Peyer's patch (tissue), 4 donors: ENCODE measurements at places on chromosomes 11 and 22. TPM values are rescaled to one million over a fixed set of nuclear protein-coding genes. Genes with fewer than 3 reads are reported as not detected.
A peak's percentile ranks its signal among the peaks of the same experiment; 100 is the strongest.

LRRC75B gene
- total RNA-seq = 53.9 TPM

POU2F3 gene
- not detected for total RNA-seq

SLC6A5 gene
- not detected for total RNA-seq

BTG4 gene
- not detected for total RNA-seq

OR5P2 gene
- total RNA-seq = not detected

IFITM10 gene
- 0.88 TPM for total RNA-seq

GLYAT gene
- not detected for total RNA-seq

TOMM22 gene
- 26.0 TPM for total RNA-seq

DNA sequence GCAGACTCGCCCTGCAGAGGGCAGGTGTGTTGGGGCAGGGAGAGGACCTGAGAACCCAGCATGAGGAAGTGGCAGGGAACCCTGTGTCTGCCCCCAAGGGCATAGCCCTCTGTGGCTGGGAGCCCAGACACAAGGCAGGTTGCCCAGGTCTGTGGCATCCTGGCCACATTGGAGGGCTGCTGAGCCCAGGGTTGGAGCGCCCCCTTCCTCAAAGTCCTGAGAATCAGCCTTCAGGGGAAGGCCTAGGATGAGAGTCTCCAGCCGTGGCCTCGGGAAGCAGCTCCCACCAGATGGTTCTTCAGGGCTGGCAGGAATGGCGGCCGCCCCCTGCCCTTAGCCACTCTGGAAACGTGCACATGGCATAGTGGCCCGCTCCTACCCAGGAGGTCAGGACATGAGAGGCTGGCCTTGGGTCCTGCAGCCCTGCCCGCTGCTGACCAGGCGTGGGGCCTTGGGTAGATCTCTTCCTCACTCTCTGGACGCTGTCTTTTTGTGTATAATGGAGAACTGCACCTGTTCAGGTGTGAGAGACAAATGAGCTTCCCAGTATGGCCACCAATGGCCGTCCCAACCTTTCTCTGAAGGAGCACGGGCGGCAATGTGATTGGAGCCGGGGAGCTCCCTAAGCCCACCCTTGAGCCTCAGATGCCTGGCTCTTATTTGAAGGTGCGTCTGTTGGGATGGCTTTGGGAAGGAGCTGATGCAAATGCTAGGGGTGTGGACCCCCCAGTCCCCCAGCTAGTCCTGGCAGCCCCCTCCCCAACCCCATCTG lies 4.6 kb upstream of the CDC42BPG start:
- DNase-seq = peak; percentile 95

DNA sequence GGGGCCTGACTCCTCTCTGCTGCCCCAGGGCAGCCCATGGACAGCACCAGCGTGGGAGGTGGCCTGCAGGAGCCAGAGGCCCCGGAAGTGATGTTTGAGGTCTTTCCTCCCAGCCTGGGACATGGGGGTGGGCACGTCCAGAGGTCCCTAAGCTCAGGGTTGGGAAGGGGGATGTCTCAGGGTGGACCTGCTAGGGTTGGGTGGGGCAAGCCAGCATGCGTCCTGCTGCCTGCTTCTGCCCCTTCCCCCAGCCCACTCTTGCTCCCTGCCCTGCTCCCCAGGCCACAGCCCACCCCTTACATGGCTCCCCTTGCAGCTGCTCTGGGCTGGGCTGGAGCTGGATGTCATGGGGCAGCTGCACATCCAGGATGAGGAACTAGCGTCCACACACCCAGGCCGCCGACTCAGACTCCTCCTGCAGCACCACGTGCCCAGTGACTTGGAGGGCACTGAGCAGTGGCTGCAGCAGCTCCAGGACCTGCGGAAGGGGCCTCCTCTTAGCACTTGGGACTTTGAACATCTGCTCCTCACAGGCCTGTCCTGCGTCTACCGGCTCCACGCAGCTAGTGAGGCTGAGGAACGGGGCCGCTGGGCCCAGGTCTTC lies 1.3 kb downstream of the FAM180B start:
- no peak for DNase-seq

- no peak for DNase-seq
Measured at GRCh38 chr11:66970807-66971442, 4.2 kb upstream of the C11orf86 start.

GRCh38 chr22:26606611-26607010 lies 11.2 kb downstream of the CRYBB1 start:
- DNase-seq = no peak

DNA sequence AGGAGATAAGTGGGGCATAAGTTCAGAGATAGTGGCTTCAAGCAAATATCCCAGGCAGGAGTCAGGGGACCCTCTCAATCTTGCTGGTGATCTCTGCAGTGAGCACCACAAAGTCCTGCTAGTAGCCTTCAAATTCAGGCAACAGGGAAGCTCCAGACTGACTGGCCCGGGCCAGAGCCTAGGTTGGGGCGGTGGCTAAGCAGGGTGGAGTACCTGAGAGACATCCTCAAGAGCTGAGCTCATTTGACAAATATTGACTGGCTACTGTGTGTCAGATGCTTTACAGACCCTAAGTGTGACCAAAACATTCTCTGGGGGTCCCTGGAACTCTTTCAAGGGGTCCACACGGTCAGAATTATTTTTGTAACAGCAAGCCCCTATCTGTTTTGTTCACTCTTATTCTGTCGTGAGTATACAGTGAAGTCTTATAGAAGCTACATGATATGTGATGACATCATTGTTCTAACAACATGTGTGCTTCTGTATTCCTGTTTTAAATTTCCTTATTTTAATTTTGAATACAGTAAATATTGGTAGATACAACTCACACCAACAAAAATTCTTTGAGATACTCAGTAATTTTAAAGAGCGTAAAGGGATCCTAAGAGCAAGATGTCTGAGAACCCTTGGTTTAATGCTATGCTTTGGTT lies 71.6 kb downstream of the APIP start:
- DNase-seq = no peak

DNA sequence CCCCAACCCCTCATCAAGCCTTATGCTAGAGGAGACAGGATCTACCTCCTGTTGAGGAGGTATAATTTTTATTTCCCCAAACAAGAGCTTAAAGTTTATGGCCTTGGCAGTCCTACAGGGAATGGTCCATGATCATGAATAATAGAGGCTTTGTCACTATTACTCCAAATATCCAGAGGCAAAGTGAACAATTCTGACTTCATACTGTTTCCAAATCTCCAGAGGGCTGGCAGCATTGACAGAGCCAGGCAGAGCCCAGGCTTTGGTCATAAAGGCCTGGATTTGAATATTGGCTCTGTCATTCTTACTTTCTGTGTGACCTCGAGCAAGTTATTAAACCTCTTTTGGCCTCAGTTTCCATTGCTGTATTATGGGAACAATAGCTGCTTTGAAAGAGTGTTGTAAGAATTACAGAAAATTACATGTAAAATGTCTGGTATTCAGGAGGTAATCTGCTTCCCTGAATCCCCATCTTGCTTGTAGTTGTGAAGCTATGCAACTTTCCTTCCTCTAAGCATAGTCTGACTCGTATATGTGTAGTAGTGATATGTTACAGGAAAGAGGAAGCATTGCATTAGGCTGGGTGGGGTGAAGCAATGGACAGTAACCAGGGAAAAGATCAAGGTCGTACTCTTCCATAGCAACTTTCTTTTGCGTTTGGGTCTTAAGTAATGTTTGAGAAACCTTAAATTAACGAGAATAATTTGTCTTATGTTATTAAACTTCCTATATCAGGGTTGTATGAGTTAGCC lies 88.8 kb downstream of the CD44 start:
- DNase-seq = no peak

GRCh38 chr22:21947040-21948014 lies 5.3 kb downstream of the PPM1F start:
- no peak for DNase-seq

DNA sequence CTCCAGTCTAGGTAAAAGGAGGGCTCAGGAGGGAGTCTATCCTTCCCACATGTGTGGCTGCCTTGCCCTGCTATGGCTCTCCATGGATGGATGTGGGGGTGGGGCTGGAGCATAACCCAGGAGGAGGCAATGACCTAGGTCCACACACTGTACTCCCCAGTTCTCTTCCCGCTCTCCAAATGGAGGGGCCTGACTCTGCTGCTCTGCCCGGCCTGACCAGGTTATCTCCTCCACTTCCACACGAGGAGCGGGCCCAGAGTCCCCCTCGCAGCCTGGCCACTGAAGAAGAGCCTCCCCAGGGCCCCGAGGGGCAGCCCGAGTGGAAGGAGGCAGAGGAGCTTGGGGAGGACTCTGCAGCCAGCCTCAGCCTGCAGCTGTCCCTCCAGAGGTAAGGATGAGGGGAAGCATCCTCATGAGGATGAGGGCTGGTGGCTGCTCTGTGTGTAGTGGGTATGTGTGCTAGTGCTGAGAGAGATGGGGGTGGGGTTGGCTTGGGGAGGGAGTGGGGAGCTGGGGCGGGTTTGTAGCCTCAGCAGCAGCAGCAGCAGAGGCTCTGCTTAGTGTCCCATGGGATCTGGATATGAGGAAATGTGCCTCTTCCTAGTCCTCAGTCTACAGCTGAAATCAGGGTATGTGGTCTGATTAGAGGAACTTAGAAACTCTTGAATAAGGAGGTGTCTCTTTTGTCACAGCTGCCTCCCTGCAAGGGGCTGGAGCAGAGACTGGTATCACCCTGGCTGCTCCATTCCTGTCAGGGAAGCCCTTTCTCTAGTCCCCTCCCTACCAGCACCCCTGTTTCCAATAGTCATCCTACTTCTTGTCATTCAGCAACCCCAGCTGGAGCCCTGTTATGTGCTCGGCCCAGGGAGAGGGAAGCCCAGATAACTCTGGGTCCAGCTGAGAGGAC lies 54.1 kb downstream of the CEP164 start:
- no peak for DNase-seq

DNA sequence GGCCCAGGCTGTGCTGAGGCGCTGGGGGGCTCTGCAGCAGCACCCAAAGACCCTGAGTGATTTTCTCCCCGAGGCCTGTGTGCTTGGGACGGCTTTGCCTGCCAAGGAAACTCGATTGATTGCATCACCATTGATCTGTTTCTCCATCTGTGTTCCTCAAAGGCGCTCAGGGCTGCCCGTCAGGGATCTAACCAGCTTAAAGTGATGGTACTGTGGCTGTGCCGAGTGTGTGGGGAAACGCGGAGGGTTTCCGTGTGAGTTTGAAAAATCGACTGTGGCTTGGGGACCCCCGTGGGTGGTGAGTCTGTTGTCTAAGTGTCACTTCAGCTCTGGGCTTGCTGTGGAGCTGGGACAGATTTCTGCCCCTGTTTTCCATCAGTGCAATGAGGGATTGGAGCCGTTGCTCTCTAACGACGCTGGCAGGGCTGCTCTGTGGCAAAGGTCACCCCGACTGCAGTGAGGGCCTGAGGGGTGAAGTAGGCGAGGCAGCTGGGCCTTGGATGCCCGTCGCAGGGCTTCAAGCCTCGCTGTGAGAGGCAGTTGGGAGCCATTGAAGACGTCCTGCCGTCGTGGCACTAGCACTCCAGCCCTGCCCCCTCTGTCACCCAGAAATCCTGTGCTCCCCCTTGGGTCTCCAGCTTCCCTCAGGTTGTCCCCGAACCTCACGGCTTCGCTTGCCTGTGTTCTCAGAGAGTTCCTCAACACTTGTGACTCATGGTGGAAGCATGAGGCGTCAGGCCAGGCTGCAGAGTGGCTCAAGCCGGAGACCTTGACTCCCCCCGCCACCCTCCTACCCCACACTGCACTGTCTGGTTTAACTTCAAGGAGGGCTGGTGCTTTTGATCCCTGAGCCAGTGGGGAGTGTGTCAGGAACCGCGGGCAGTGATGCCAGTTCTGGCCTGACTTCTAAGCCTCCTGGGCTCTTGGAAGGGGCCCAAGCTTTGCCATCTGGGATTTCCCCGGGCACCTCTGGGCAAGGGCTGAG lies 21.8 kb downstream of the CACNA1I start:
- no peak for DNase-seq

DNA sequence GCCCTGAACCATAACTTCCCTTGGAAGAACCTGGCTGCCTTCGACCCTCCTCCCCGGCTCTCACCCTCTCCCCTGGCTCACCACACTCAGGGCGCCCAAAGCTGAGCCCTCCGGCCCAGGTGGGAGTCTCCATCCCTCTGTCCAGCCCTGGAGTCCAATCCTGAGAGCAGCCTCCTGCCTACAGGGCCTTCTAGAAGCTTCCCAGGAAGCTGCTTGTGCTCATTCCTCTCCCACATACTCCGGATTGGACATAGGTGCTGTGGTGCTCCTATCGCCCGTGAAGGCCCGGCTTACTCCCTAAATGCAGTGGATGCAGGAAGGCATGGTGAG lies 1332.0 kb downstream of the BRD1 start:
- no peak for DNase-seq

- DNase-seq = no peak
Measured at GRCh38 chr11:93737904-93738612, 3.2 kb downstream of the TAF1D start.

GRCh38 chr11:92623055-92623454 lies 346.4 kb upstream of the MTNR1B start:
- no peak for DNase-seq

GRCh38 chr22:36087784-36088183 lies 59.2 kb upstream of the RBFOX2 start:
- DNase-seq = no peak

- no peak for DNase-seq
Measured at GRCh38 chr11:2831781-2832532, 53.6 kb downstream of the CDKN1C start.

DNA sequence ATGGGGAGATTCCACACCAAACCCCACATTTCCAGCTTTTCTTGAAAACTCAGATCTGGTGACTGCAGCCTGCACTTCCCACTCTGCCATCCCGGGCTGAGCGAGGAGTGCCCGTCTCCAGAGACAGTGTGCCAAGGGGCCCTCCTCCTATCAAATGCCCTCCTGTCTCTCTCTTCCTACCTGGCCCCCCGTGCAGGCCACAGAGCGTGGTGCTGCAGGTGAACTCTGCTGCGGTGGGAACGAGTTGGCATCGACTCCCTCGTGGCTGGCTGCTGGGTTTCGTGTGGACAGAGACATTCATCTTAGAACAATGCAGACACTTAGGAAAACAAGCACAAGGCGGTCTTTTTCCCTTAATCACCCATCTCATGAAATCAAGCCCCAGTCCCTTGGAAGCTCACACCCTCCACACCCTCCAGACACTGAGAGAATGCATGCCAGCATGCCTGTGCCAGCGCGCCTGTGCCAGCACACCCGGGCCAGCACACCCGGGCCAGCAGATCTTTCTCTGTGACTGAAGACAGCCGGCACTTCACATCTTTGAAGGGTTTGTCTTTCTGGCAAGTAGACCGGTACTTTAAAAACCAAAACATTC lies 65.0 kb downstream of the PARVB start:
- DNase-seq = no peak

GRCh38 chr22:17742527-17742902 lies 31.8 kb downstream of the BID start:
- peak; percentile 80 for DNase-seq

- no peak for DNase-seq
Measured at GRCh38 chr11:123351375-123351774, 78.7 kb upstream of the GRAMD1B start.

DNA sequence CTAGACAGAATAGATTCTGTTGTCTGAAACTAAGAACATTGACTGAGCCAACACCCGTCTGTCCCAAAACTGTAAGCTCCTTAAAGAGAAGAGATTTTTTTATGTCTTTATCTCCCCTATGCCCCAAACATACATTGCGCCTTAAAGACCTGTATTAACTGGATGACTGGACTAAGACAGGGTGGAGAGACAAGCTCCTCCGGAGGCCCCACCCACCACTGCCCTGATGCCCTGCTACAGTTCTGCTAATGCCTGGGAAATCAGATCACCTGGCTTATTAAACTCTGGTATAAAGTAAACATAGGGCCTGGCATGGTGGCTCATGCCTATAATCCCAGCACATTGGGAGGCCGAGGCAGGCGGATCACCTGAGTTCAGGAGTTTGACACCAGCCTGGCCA lies 203.7 kb downstream of the TENM4 start:
- DNase-seq = no peak

- DNase-seq = no peak
Measured at GRCh38 chr11:132886335-132886734, 646.0 kb downstream of the OPCML start.

GRCh38 chr22:38872831-38873248 lies 824 bp upstream of the CBX6 start:
- peak; percentile 47 for DNase-seq

GRCh38 chr11:133834682-133835592 lies 10.4 kb downstream of the SPATA19 start:
- DNase-seq = peak; percentile 53
